ENCODE measurements at places on chromosomes 6 and 20. TPM values are rescaled to one million over a fixed set of nuclear protein-coding genes. Genes with fewer than 3 reads are reported as not detected.

Gene HLA-DOB
- 0.21 TPM for total RNA-seq

Gene NRM
- 2.3 TPM for total RNA-seq

Gene RIPOR2
- total RNA-seq: 2.6 TPM

Gene ARMH2
- total RNA-seq: not detected

Gene DACT2
- total RNA-seq: 1.4 TPM

DNA sequence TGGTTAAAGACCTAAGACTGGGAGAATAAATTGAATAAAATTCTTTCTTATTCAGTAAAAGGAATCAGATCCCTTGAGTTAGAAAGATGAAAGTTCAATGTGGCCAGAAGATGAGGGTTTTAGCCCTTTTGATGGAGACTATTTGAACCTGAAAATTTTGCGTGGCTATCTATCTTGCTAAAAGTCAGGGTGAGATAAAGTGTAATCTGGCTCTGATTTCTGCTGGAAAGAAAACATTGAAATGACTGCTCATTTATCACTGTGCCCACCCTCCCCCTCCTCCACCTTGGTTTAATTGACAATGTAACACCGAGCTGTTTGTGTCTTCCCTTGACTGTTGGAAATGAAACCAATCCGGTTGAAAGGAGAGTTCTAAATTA, 32.9 kb upstream of the TCF21 start:
- DNase-seq: no peak
- no peak overlapping the region for H3K4me3 ChIP-seq
- H3K36me3 ChIP-seq: no peaks in the 10 kb centered on the region
- H3K27ac ChIP-seq: no peak overlapping the region
- H3K4me1 ChIP-seq: no peaks in the 10 kb centered on the region

DNA sequence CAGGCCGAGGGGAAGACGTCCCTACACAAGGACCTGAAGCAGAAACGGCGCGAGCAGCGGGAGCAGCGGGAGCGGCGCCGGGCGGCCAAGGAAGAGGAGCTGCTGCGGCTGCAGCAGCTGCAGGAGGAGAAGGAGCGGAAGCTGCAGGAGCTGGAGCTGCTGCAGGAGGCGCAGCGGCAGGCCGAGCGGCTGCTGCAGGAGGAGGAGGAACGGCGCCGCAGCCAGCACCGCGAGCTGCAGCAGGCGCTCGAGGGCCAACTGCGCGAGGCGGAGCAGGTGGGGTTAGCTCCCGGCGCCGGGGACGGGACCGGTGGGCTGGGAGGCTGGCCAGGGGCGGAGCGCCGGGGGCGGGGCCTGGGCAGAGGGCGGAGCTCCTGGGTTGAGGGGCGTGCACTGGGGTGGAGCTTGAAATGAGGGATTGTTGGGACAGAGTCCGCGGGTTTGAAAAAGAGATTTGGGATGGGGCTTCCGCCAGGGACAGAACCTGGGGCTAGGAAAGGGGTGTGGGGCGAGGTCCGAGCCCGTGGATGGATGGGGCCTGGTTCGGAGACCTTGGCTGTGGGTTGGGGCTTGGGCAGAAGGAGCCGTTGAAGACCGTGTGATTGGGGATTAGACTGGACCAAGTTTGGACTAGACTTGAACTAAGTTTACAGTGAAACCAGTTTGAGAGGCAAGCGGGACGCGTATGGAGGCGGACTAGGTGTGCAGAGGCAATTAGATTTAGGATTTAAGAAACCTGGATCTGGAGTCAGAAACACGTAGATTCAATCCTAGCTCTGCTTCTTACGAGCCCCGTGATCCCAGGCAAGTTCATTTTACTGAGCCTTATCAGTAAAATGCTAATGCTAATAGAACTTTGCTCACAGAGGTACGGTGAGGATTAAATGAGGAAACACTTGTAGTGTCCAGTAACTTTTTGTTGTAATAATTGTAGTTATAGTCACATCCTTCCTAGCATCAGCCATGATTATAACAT, 20.9 kb downstream of the DEF6 start:
- no peak overlapping the region for H3K27ac ChIP-seq
- peak overlapping the region; percentile 59 for H3K4me3 ChIP-seq
- peak; percentile 80 for DNase-seq

GRCh38 chr6:73903155-73903554, 207.2 kb downstream of the CD109 start:
- no peaks in the 10 kb centered on the region for H3K27me3 ChIP-seq
- H3K27ac ChIP-seq: no peak overlapping the region
- H3K4me3 ChIP-seq: no peak overlapping the region
- no peak for DNase-seq
- no peaks in the 10 kb centered on the region for H3K4me1 ChIP-seq

DNA sequence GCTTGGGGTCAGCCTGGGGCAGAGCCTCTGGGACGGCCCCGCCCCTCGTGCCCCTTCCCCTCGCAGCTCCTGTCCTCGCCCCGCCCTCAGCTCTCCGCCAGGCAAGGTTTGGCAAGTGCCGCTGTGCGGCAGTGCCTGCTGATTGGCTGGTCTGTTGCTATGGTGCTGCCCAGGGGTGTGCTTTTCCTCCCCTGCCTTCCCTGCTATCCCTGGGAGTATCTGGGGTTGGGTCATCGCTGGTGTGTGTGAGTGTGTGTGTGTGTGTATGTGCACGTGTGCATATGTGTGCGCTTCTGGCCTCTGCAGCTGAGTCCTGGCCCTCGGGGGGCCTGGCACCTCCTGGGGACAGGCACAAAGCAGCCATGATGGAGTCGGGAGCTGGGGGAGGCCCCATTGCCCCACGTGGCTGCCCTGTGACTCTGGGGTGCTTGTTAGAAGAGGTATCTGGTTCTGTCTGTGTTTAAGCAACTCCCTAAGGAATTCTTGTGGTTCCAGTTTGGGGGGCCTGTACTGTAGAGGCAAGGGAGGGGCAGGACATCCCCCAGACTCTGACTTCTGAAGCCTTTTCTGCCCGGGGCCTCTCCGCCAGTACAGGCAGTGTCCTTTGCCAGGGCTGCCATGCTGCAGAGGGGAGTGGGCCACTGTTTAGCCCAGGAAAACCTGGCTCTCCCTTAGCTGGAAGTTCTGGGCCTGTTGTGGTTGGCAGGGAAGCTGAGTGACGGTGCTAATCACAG, 6.9 kb downstream of the RTEL1 start:
- H3K27me3 ChIP-seq: no peaks in the 10 kb centered on the region
- H3K27ac ChIP-seq: no peak overlapping the region
- no peaks in the 10 kb centered on the region for H3K4me1 ChIP-seq
- peaks cover 18% of the 10 kb centered on the region for H3K36me3 ChIP-seq

Measured in heart right ventricle (tissue), 16 donors.